ENCODE measurements at places on chromosomes 7 and 10.

DNA sequence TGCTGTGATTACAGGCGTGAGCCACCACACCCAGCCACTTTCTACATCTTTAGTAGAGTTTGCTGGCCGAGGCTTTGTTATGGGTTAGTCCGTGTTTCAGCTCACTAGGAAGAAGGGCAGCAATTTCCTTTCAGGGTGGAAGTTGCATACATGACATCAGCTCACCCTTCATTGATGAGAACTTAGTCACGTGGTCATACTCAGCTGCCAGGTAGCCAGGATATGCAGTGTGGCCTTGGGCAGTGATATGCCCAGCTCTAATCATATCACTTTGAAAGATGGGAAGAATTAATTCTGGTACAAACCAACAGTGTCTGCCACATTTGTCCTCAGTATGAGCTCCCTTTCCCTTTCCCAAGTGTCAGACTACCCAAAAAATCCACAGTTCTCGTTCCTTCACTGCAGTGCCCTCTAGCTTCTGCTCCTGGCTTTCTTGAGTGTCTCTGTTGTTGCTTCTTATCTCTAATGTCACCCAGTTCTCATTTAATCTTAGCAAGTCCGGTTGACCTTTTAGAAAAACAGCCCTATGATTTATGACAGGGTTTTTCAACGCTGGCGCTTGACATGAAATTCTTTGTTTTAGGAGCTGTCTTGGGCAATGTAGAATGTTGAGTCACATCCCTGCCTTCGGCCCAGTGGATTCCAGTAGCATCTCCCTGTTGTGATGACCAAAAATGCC is 108.7 kb upstream of the ITGB1 start:
- DNase-seq: no peak

GRCh38 chr7:93367254-93367653 is 135.1 kb downstream of the VPS50 start:
- no peak for DNase-seq

GRCh38 chr10:43360086-43360485 is 11.3 kb upstream of the FXYD4 start:
- no peak for DNase-seq

DNA sequence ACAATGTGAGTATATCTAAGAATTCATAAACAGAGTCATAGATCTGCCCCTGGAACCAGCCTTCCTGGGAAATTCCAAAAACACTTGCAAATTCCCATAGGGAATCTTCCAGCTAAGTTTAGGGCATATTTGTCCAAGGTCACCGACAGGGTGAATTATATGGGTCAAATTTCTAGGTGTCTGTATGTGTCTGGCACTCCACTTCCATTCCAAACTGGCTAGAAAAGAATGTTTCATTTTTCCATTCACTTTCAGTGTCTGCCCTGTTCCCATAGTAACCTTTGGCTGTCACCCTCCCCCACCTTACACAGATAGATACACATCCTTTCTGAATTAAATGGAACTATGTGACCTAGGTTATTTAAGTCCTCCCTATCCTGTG is 230.9 kb downstream of the CREB5 start:
- no peak for DNase-seq

DNA sequence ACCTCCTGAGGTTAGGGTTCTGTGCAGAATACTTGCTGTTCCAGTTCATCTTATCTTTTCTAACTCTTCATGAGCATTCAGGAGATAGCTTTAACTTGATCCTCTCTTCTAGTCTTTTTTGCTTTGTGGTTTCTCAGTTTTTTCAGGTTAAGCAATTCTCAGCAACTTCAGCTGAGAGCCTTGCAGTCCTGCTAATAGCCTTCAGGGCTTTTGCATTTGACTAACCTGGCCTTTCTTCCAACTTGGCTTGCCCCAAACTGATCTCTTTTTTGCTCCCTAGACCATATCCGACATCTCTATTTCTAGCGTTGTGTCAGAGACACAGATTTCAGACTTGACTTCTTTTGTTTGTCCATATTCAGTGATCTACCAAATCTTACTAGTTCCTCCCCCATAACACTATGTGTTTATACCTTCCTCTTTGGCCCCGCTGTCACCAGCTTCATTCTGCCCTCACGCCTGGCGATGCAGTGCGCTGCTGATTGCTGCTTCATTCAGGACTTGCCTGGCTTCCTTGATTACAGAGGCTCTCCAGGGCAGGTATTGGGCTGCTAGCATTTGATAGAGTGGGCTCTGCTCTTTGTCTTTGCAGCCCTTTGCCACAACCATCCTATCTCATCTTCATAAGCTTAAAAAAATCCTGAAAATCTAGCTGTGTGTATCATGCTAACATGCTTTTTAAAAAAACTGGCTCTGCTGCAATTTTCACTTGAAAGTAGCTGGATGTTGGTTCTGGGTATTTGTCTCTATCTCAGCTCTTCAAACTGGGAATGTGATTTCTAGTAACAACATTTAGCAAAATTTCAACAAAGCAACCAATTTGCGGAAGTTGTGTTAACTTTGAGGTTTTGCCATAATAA is 9.6 kb downstream of the CUL1 start:
- no peak for DNase-seq

GRCh38 chr10:95445223-95445836 is 115.8 kb downstream of the SORBS1 start:
- no peak for DNase-seq

DNA sequence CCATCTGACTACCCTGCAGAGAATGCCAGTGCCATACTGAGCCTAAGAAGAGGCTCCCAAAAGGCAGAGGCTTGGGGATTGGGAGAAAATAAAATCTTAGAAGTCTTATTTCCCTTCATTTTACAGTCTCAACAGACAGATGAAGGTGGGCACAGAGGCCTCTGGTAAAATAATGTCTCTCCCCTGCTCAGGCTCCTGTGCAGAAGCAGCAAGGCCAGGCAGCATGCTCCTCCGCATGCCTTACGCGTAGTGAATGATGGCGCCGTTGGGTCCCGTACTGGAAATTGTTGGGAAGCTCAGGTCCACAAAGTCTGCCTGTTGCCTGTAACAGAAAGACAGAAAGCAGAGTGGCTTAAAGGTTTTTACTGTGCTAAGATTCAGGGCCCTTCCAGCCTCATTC is 45.8 kb downstream of the XPNPEP1 start:
- no peak for DNase-seq

GRCh38 chr10:69335063-69335587 is 56.8 kb downstream of the HK1 start:
- DNase-seq: no peak

GRCh38 chr7:139744768-139745677 is 32.8 kb downstream of the HIPK2 start:
- no peak for DNase-seq

DNA sequence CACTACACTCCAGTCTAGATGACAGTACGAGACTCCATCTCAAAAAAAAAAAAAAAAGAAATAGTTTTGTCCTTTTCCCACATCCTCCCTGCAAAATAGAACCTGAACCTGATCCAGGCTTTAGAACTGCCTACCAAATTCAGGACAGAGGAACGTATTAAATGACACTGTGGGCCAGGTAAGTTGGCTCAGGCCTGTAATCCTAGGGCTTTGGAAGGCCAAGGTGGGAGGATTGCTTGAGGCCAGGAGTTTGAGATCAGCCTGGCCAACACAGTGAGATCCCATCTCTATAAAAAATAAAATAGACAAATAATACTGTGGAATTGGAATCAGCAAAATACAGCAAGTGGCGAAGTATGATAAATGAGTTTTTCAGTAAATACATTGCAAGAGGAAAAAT is 10.0 kb upstream of the BNIP3 start:
- DNase-seq: no peak

DNA sequence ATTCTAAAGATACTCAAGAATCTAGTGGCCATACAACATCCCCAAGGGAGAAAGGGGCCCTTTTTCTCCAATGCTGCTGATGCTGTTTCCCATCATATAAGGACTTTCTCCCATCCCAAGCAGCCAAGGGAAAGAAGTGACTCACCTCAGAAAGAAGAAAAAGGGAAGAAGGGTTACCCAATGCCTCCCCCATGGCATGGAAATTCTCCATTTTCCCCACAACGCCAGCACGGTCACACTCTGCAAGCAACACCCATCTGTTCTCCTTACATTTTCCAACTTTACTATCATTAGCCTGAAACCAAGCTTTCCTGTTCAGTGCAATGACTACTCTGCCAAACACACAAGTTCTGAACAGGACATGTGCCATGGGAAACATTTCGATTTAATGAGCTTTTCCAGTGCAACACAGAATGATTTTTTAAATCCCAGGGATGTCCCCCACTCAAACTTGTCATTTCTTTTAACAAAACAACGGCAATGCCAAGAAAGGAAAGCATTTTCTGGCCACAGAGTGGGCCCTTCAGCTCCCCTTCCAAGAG is 67.9 kb downstream of the PTPRN2 start:
- DNase-seq: no peak

DNA sequence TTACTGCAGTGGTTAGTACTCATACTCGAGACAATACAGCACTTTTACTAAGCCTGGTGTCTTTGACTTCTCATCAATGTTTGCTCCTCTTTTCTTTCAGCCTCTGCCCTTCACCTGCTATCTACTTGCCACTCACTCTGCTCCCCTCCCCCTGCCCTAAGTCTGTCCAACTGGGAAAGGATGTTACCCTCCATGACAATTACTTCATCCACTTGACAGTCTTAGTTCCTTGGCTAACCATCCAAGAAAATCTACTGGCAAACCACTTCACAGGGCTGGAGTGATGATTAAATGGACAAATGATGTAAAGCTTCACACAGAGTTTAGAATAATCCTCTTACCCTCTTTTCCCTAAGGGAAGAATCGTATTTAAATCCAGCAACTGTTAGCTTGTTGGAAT is 8.2 kb upstream of the DLD start:
- DNase-seq: no peak

DNA sequence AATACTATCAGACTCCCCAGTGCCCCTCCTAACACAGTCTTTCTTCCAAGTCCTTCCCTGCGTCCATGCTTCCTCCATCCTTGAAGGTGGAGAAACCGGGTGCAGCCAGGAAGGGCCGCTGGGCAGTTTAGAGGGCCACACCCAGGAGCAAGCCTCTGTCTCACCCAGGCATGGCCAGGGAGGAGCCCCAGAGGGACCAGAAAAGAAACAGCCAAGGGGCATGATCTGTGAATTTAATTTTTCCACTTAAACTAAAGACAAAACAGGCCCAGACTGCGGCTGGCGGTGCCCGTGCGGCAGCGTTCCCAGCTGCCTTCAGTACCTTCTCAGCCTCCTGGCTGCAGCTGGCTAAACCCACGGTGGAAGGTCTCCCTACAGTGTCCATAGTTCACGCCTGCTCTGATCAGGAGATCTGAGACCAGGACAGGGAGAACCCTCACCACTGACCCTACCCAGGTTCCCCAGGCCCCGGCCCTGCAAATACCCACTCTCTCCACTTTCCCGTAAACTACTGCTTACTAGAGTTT is 12.9 kb downstream of the UNCX start:
- no peak for DNase-seq

DNA sequence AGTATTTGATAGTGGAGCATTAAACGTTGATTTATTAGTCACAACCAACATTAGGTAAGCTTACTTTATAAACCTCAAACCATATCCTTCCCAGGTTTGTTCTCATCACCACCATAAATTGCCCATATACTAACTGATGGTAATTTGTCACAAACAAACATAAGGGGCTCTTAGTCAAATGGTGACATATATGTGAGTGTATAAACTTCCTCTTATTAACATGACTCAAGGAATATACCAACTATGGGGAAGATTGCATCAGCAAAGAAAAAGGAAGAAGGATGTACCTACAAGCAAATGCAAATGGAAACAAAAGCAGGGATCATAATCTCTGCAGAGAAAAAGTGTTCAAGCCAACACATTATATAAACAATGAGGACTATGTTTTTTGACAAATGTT is 418.2 kb upstream of the AKR1E2 start:
- no peak for DNase-seq

- DNase-seq: no peak
Observed at GRCh38 chr7:772861-773621, 46.0 kb upstream of the PRKAR1B start.

GRCh38 chr7:23967949-23968599 is 258.1 kb downstream of the STK31 start:
- DNase-seq: no peak

DNA sequence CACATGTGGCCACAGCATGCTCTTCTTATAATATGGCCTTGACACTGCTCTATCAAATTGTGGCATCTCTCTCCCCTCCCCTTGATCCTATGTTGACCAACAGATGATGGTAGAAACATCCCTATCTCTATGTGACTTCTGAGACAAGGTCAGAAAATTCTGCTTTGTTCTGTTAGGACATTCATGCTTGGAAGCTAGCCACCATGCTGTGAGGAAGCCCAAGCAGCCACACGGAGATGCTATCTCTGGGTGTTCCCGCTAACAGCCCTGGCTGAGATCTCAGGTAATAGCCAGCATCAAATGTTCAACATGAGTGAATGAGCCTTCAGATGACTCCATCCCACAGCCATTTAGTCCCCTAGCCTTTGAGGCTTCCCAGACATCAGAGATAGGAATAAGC is 36.8 kb upstream of the CPXM2 start:
- DNase-seq: no peak

GRCh38 chr7:151823566-151824372 is 53.1 kb downstream of the PRKAG2 start:
- DNase-seq: no peak

Measured in NCI-H1436 treated with DMSO at 0.1 percent for 48 hours (cell line).